ENCODE measurements at places on chromosomes 4 and X.

DNA sequence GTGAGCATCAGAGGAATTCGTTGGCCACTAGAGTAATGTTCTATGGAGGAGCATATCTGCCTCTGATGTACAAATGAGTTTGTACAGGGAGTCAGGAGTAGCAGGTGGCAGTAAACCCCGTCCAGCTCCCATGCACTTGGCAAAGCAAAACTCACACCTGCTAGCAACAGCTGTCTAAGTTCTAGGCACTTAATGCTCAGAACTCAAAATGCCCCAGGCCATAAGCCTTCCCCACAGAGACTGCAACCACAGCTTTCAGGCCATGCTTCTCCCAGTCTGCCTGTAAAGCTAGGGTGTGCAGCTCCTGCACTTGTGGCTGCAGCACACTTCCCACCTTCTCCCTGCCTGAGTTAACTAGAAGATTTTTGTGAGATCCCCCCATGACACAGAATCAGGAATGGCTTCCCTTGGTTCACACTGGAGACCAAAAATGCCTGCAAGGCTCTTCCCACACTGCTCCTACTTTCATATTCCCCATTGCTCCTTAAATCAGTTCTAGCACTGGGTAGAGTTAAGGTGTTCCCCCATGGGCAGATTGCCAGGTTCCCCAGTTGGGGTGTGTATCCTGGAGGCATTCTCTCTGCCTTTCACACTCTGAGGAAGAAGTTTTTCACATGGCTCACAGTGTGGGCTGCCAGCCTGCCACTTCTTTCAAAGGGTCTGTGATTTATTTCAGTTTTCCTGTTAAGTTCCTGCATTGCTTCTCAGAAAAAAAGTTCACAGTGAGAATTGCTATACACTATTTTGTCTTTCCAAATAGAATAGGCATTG, 189.9 kb downstream of the STPG2 start:
- no peak for DNase-seq

DNA sequence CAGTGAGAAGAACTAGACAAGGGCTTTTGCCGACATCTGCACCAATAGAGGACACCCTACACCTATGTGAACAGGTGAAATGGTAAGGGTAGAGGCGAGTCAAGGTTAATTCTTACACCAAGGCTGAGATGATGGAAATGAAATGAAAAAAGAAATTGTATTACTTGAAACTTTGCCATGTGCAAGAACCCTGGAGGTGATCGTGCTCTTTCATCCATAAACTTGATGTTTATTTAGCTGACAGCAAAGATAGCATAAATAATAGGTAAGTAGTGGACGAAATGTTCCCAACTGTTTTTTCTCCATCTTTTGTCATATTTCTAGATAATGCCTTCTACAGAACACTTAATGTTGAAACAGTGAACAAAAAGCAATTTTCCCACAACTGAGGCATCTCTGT, 162.5 kb downstream of the BANK1 start:
- DNase-seq = no peak

DNA sequence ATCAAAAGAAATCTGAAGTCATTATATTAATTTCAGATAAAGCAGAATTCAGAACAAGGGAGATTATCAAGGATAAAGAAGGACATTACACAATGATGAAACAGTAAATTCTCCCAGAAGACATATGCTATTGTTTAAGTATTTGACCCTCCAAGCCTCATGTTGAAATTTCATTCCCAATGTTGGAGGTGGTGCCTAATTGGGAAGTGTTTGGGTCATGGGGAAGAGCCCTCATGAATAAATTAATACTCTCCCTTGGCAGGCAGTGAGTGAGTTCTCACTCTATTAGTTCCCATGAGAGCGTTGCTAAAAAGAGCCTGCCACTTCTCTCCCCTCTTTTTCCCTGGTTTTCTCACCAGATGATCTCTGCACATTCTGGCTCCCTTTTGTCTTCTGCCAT, 249.9 kb upstream of the GRIA3 start:
- no peak for DNase-seq

GRCh38 chr4:150875367-150875766, 139.7 kb downstream of the LRBA start:
- no peak for DNase-seq

GRCh38 chrX:71438750-71439149, 72.6 kb downstream of the TAF1 start:
- DNase-seq = no peak

GRCh38 chrX:136193771-136194170, 46.4 kb downstream of the FHL1 start:
- DNase-seq = no peak

GRCh38 chr4:140028676-140029517, 125.1 kb downstream of the MAML3 start:
- no peak for DNase-seq

DNA sequence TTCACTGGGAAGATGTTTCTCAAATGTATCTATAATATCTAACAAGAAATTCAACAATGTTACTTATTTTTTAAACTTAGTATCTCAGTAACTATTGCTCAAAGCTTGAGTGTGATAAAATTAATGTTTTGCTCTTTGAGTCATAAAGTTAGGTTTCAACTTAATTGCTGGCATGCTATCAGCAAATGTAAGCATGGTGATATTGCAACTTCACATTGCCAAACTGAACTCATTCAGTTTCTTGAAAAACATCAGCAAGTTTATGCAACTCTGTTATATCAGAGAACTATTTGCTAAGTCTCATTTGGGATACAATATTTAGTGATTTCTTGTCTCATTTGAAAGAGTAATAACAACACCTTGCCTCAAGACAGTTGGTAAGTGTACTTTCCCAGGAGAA, 91.2 kb upstream of the KLF3 start:
- DNase-seq = no peak

DNA sequence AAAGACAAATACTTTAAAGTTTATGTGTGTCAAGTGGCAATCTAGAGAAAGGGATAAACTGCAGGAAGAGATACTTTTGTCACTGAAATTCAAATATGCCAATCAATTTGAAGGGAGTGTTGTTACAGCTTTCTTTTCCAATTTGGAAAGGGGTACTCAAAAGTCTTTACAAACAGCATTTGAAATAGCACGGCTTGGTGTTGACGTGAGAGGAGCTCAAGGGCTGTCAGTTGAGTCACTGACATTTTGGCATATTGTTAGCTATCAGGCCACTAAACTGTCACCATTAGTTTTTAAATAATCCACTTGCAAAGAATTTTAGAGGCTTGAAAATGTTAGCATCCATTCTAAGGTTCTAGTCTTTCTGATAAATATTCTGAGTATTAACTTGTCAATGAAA, 698.4 kb downstream of the IL1RAPL1 start:
- DNase-seq = no peak

- no peak for DNase-seq
Measured at GRCh38 chr4:89904524-89904923, 9.9 kb downstream of the MMRN1 start.

DNA sequence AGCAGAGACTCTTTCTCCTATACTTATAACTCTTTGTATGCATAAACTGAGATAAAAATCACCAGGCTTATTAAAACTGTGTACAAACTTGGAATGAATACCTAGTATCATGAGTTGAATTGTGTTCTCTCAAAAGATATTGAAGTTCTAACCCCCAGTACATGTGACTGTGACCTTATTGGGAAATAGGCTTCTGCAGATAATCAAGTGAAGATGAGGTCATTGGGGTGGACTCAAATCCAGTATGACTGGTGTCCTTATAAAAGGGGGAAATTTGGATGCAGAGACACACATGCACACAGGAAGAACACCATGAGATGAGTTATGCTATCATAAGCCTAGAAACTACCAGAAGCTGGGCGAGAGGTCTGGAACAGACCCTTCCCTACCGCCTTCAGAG, 26.2 kb downstream of the ZNF827 start:
- DNase-seq = no peak

DNA sequence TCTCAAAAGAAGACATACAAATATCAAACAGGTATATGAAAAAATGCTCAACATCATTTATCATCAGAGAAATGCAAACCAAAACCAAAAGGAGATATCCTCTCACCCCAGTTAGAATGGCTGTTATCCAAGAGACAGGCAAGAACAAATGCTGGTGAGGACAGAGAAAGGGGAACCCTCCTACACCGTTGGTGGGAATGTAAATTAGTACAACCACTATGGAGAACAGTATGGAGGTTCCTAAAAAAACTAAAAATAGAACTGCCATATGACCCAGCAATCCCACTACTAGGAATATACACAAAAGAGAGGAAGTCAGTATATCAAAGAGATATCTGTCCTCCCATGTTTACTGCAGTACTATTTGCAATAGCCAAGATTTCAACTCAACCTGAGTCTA, 83.5 kb downstream of the CDS1 start:
- DNase-seq = no peak

DNA sequence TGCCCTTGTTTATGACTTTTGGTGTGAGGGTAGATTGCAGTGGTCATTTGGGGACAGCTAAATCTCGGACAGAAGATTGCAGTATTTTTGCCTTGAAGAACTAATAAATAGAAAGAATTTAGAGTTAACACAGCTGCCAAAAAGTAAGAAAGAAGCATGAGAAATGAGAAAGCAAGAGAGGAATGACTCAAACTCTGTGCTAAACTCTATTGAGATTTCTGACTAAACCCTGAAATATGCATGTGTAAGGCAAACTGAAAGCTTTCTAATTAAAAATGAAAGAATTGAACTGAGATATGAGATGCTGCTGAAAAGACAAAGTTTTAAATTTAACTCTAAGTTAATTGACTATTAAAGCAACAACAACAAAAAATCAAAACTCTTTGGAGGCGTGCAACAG, 791.3 kb downstream of the RAB28 start:
- peak; percentile 2 for DNase-seq

- no peak for DNase-seq
Measured at GRCh38 chrX:33183361-33183760, 28.0 kb downstream of the DMD start.

GRCh38 chr4:99221980-99222379, 2.9 kb upstream of the ADH6 start:
- no peak for DNase-seq

DNA sequence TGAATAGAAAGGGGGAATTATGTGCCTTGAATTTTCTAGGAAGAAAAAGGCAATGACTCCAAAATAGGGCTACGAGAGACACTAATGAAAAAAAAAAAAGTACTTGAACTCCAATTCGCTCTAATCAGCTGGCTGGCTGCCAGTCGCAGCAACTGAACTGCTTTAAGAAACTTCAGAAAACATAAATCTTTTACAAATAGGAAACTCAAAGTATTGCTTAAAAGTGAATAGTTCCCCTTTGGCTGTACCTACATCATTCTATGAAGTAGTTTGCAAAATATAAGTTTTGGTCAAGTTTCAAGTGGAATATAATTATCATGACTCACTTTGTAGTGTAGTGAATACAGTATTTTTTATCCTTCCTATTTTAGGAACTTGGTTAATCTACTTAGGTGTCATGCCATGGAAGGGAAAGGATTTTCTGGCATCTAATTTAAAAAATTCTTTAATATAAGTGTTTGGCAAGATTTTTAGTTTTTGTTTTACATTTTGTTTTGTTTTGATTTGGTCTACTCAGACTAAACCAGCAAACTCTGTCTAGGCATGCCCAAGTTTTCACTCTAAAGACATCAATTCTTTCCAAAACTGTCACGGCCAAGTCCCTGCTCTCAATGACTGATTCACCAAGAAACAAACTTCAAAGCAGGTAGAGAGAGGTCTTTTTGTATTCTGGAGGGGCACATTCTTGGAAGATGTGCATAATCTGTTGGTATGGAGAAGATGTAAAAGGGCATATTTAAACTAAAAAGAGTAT, 382.4 kb upstream of the GALNT7 start:
- DNase-seq = no peak

GRCh38 chr4:101349801-101350064, 2.4 kb upstream of the PPP3CA start:
- peak; percentile 13 for DNase-seq

DNA sequence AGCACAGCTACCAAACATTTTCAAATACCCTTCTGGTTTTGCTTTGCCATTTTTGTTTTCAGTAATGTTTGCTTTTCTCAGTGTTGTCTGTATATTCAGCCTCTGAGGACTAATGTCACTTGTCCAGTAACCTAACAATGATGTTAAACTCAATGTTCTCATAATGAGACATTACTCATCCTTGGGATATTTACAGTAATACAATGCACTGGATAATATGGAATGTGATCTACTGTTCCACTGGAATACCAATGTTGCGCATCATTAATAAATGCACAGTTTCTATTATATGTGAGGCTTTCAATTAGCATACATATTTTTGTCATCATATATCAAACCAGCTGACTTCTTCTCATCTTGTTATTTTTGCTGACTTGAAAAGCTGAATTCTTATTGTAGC, 259.1 kb downstream of the SH2D1A start:
- no peak for DNase-seq

DNA sequence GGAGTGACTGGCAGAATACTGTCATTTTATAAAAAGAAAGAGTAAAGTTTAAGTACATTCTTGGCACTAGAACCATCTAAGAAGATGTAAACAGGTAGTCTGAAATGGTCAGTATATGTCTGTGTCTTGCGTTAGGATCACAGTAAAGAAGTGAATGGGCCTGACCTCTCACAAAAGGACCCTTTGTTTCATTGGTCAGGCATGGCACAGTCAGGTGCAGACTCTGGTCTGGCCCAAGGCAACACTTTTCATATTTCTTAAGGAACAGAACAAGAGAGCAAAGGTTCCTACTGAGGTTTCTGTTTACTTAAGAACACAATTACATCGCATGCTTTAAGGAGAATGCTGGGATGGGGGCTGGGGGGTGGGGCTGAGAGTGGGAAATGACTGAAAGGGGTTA, 48.1 kb downstream of the RPGR start:
- no peak for DNase-seq

- DNase-seq = no peak
Measured at GRCh38 chr4:156764145-156764544, 207.5 kb downstream of the PDGFC start.

- DNase-seq = peak; percentile 53
Measured at GRCh38 chr4:64158648-64159326, 250.5 kb downstream of the TECRL start.

DNA sequence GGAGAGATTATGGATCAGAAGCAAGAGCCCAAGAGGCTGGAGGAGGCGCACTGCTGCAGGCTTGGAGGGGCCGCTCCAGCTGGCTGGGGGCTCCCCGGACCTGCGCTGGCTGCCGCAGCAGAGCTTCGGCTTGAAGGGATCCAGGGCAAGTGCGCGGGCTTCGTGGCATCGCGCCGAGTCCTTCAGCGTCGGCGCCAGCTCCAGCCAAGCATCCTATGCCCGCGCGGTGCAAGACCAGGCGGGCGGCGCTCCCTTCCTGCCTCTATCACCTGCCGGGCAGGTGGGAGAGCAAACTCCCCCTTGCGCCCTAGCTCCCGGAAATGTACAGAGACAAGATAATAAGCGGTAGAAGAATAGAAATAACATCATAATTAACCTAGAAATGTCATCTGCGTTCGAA, 10.5 kb upstream of the UCP1 start:
- no peak for DNase-seq

DNA sequence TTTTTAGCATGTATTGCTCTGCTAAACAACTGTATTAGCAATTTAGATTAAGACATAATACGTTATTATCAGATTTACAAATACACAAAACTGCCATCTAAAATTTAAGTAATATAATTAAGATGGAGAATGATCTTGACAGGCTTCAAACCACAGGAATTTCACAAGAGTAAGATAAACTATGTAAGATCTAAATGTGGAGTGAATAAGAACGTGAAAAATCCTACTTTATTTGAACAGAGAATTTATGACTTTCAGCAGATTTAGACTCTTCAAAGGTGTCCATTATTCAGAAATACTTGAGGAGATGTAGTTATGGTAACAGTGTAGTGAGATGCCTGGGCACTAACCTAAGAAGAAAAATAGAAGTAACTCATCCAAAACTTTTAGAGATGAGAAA, 73.2 kb downstream of the SLC4A4 start:
- DNase-seq = no peak

- no peak for DNase-seq
Measured at GRCh38 chr4:2929469-2929868, 33.7 kb downstream of the NOP14 start.

Data from urothelium cell line (cell line).